CD4-positive, alpha-beta T cell treated with Interleukin-6 for 4 hours (primary cell): ENCODE measurements at places on chromosomes 12 and 14.
A peak's percentile ranks its signal among the peaks of the same experiment; 100 is the strongest.

DNA sequence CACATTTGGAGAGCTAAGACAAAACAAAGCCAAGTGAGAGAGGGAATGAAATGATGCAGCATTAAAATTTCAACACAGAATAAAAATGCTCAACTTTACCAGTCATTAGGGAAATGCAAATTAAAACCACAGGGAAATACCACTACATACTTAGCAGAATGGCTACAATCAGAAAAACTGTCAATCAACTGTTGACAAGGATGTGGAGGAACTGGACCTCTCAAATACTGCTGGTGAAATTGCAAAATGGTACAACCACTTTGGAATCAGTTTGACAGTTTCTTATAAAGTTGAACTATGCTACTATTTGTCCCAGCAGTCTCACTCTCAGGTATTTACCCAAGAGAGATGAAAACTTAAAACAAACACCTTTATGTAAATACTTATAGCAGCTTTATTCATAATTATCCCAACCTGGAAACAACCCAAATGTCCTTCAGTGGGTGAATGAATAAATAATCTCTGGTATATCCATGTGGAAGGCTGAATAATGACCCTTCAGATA is 43.8 kb upstream of the KTN1 start:
- no peak for DNase-seq

DNA sequence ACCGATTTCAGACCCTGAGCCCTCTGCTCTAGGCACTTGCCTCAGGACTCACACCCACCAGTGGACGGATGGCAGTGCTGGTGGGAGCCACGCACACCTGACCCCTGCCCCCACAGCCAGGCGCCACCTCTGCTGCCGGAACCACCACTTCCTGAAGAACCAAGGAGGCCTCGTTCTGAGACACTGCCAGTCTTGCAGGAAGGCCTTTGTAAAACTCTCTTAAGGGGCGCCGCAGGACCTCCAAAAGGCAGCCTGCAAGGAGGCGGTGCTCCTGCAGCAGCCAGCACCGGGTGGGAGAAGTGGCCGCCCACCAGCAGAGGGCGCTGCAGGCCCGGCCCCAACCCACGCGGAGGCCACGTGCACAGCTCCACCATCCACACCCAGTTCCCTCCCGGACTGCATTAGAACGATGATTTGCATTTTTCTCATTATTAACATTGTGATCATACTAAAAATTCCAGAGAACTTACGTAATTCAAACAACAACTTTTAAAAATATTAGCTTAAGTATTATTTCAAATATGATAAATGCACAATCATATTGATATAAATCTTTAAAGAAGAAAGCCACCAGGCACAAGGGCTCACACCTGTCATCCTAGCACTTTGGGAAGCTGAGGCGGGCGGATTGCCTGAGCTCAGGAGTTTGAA is 12.8 kb downstream of the STX2 start:
- peak; percentile 74 for DNase-seq

- DNase-seq, result no peak
Observed at GRCh38 chr12:76547526-76547925, 12.0 kb downstream of the OSBPL8 start.

DNA sequence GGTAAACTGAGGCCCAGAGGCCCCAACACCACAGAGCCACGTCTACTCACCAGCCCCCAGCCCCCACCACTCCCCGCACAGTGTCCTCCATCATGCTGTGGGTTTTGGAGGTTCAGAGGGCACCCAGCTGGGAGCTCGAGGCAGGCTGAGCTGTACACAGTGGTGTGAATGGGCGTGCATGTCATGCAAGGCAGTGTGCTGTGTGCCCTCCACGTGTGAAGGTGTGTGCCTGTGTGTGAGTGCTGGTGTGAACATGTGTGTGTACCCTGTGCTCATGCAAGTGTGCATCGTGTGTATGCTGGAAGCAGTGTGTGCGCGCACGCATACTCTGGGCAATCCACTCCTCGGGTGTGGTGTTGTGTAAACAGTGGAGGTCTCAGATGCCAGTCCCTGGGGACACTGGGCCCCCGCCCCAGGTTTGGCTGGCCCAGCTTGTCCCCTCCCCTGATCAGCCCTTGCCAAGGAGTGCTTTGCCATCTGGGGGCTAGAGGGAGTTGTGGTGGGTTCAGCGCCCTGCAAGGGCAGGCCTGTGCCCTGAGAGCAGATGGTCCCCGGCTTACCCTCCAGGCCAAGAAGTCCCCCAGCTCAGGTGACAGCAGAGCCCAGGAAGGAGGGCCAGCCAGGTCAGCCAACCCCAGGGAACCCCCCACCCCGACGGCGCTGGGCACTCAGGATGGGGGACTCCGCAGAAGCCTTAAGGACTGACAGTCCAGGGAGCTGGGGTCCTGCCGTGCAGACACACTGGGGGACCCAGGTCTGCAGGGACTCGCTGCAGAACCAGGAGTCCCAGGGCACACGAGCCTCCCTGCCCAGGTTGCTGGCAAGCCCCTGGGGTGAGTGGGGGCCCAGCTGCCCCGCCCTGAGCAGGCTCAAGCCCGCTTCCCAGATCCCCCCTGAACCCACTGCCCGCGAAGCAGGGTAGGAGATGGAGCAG is 23.8 kb upstream of the GPR132 start:
- no peak for DNase-seq

DNA sequence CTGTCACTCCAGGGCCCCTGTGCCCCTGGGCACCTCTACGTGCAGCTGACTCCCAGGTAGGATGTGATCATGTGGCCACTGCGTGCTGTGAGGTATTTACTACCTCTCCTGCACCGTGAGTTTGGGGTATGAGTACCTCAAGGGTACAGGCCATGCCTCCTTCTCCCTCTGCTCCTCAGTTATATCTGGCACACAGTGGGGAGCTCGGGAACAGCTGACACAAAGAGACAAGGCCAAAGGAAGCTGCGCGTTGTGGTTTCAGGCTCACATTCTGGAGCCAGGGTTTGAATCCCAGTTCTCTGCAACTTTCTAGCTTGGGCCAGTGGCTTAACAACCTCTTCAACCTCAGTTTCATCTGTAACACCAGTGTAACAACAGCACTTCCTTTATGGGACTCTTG is 7.8 kb upstream of the SLC6A12 start:
- DNase-seq, result no peak

DNA sequence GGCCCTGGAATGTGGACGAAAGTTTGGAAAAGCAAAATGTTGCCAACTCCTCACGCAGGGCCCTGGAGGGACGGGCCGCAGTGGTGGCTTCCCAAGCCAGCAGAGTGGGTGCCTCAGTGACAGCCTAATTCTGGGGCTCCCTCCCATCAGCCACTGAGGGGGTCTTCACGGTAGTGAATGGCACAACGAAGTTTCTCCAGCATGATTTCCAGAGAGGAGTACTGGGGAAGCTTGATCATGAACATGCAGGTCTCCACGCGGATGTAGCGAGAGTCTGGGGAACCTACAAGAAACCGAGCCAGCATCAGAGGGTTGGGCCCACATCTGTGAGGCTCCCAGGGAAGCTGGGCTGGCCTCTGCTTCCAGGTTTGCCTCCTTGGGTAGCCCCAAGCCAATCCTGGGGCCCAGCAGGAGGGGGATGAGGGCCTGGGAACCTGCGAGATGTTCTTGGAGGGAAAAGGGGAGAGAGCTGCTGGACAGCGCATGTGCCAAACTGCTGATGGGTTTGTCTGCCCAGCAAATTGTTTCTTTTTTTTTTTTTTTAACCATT is 37.0 kb downstream of the TRAFD1 start:
- DNase-seq, result no peak

DNA sequence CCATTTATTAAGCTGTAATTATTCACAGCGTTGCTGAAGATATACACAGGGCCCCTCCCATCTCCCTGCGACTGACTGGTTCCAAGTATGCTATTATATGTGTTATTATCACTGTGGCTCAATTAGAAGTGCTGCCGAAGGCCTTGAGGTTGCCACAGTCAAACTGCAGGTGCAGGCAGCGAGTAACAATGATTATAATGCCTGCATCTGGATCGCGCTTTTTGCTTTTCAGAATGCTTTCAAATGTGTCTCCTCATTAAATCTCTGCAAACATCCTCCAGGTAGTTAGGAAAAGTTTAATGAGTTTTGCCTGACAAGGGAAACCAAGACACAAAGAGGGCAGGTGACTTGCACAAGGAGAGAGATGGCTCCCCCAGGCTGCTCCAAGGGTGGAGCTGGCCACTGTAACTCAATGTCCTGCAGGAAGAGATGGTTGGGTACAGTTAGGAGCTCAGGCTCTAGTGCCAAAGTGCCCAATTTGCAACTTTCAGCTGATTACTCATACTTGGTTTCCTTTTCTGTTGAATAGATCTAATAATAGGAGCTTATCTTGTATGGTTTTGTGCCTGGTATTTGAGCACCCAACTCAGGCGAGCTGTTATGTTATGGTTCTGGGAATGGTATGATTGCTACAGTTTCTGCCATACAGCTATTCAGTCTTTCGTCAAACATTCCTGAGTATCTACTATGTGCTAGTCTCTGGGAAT is 1.7 kb upstream of the SYNE3 start:
- no peak for DNase-seq

DNA sequence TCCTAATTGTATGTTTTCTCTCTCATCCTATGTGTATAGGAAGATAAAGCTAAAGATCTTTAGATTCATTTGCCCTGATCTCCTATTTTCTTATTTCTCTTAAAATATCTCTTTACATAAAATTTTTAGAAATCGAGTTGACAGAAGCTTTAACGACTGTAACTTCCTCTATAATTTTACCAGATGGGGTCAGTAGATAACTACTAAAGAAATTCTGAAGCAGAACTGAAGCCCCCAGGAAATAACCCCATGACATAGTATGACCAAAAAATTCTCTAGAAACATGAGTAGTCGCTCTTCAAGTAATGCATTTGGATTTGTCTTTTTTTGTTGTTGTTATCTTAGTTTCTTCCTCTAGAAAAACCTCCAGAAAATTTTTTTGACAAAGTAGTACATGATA is 288.0 kb downstream of the ERC1 start:
- DNase-seq, result no peak

- no peak for DNase-seq
Observed at GRCh38 chr12:7542046-7542445, 38.5 kb upstream of the CD163 start.

DNA sequence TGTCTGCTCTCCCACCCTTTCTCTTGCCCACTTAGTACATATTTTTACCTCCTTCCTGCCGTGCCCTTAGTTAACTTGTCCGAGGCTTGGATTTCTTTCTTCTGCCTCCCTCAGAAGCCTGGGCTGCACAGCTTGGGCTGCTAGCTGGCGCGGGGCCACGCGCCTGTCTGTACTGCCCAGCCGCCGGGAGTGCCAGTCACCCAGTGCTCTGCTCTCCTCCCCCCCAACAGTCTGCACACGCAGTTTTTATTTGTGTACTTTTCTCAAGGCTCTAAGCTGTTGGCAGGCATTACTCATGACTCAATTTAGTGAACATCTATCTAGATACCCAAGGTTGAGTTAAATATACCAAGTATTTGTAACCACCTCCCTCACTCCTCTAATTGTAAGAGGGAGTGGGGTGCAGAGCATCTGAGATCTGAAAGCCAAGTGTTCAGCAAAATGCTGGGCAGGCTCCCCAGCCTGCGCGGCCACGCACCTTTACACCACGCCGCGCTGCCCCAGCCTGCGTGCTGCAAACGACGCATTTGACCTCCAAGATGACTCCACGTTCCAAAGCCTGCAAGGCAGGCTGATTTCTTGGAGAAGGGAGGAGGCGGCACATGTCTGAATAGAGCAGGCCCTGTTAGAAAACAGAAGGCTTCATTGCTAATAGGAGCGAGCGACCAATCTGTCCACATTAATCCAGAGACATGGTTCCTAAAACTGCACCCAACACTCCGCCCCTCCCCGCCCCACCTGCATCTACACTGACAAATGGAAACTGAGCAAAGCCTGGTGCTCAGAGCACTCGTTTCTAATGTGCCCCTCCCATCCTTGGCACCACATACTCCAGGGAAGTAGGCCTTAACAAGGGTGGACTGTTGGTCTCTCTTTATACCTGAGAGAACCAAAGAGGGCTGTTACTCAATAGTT is 18.2 kb upstream of the CACNA2D4 start:
- no peak for DNase-seq

DNA sequence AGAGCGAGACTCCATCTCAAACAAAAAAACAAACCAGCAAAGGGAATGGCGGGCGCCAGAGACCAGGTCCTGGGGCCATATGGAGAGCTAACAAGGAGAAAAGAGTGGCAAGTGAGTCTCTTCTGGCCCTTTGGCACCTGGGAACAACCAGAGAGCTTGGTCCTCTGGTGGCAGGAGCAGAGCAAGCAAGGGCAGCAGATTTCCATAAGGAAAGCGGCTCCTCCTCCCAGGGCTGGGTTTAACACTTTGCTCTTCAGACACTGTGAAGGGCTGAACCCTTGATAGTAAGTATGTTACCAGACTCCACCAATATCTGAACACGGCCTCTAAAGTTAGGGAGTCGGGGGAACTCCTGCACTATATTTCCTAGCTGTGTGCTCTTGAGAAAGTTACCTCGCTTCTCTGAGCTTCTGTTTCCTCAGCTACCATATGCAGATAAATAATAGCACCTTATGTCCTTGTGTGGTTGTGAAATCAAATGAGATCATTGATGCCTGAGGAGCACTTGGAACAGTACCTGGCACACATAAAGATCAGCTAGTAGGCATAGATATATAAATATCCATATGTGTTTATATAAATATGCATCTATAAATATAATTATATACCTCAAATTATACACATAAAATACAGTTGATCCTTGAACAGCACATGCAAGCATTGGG is 33.4 kb upstream of the PLEKHG6 start:
- DNase-seq, result no peak

DNA sequence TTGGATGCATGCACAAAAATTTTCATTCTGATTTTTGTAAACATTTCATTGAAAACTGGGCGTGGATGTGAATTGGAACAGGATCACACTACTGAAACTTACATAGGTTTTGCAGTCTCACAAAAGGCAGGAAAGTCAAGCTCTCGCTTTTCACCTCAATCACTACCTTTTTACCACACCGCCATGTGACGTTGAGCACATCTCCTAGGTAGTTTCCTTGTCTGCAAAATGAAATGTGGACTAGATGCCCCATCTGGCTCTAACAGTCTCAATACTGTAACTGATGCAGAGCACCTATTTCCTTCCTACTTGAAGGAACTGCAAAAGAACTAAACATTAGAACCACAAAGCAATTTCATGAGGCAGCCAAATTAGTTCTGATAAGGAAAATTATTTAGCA is 4.4 kb upstream of the YY1 start:
- DNase-seq, result peak; percentile 26

DNA sequence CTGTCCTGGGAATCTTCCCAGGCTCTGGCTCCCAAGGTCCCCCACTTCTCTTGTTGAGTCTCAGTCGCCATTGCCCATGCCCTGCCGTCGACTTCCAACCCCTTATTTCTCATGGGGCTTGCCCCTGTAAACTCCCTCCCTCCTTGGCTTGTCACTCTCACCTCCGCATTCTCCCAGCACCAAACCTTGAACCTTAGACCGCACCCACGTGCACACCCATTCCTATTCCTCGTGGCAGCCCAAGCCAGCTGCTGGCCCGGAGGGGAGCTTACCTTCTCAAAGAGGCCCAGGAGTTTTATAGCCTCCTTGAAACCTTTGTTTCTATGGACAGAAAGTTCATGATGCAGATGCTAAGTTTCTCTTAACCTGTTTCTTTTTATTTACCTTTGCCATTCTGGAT is 4.6 kb downstream of the JDP2 start:
- no peak for DNase-seq

- no peak for DNase-seq
Observed at GRCh38 chr12:12282761-12283425, 16.0 kb upstream of the LRP6 start.

- no peak for DNase-seq
Observed at GRCh38 chr14:102580550-102581110, 11.8 kb upstream of the RCOR1 start.
